ENCODE measurements at places on chromosomes 5 and 9. TPM values are rescaled to one million over a fixed set of nuclear protein-coding genes. Genes with fewer than 3 reads are reported as not detected.

- H3K27ac ChIP-seq: no peak overlapping the region
- H3K36me3 ChIP-seq: no peaks in the 10 kb centered on the region
- H3K4me3 ChIP-seq: no peak overlapping the region
- no peak for DNase-seq
- peaks cover 5% of the 10 kb centered on the region for H3K4me1 ChIP-seq
- H3K27me3 ChIP-seq: no peaks in the 10 kb centered on the region
Observed at GRCh38 chr5:11854936-11855335, 49.3 kb downstream of the CTNND2 start.

DNA sequence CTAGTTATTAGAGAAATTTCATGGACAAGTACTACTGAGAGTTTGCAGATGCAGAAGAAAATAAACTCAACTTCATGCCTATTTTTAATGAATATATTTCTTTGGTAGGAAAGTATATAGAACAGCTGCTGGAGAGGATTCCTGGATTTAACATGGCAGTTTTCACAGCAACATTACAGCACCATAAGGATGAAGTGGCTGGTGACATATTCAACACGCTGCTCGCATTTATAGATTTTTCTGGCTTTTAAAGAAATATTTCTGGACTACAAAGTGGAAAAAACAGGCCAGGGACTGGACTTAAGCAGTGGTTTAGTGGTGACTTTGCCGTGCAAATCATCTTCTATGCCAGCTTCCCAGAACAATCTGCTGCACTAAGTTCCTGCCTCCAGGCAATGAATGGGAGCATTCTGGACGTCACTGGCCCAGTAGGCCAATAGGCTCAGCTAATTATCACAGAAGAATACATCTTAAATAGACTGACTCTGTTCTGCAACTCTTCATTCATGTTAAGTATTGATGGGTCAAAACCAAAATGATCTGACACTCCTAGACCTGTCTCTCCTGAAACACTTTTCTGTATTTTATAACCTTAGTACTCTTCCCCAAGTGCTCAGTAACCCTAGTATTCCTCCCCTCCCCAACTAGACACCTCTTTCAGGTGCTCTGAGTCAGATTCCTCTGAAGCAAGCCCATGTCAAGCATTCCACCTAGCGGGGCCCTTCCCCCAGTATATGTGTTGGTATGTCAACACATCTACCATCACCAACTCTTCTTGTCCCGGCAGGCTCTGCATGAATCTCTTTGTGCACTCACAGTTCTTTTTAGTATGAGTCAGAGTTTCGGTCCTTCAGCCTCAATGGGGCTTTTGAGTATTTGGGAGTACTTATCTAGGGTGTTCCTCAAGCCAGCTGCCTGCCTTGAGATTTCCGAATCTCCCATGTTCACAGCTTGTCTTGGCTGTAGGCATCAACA, 625.5 kb downstream of the CHSY3 start:
- no peak overlapping the region for H3K4me3 ChIP-seq
- peaks cover 7% of the 10 kb centered on the region for H3K4me1 ChIP-seq
- no peaks in the 10 kb centered on the region for H3K36me3 ChIP-seq
- DNase-seq: no peak
- H3K27ac ChIP-seq: no peak overlapping the region
- no peaks in the 10 kb centered on the region for H3K27me3 ChIP-seq

DNA sequence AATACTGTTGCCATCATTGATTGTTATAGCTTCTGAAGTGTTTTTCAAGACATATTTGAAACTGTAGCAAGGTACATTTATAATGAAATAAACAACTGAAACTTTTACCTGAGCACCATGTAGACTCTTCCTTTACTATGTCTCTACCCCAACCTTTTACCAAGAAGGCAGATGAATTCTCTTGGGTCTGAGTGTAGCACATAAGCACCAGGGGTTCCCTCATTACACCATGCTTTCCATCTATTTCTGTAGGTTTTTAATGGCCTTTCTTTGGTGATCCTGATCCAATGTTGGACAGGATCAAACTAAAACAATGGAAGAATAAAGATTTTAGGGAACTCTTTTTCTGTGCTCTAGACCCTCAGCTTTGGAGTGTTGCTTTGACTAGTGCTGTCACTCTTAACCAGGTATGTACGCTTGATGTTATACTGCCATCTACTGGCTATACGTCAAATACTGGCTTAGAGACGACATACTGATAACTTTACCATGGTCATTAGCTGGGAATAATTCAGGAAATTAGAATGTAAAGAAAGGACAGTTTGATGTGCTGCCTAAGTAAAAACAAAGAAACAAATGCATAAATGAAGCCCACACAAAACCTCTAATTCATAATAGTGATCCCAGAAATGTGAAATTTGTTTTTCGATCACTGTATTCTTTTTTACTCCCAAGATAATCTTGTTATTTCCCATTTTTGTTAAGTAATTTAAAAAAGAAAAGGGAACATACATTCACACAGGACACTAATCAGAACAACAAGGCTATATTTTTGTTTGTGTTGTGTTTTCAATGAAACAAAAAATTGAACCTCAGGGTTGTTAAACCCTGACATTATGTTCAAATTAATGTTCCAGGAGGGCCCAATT, 30.7 kb downstream of the IFNW1 start:
- H3K27me3 ChIP-seq: no peaks in the 10 kb centered on the region
- DNase-seq: peak; percentile 75
- no peak overlapping the region for H3K4me3 ChIP-seq

Gene TMEM203
- 57.3 TPM for total RNA-seq

- H3K4me3 ChIP-seq: no peak overlapping the region
- H3K27ac ChIP-seq: no peak overlapping the region
- H3K4me1 ChIP-seq: no peaks in the 10 kb centered on the region
- no peaks in the 10 kb centered on the region for H3K27me3 ChIP-seq
Observed at GRCh38 chr5:100706776-100707175, 171.6 kb downstream of the FAM174A start.

GRCh38 chr5:173671121-173671949, 54.9 kb upstream of the BOD1 start:
- H3K4me1 ChIP-seq: no peaks in the 10 kb centered on the region
- H3K27ac ChIP-seq: no peak overlapping the region
- H3K36me3 ChIP-seq: no peaks in the 10 kb centered on the region
- H3K4me3 ChIP-seq: no peak overlapping the region

Gene TLX3
- total RNA-seq: 6.9 TPM

DNA sequence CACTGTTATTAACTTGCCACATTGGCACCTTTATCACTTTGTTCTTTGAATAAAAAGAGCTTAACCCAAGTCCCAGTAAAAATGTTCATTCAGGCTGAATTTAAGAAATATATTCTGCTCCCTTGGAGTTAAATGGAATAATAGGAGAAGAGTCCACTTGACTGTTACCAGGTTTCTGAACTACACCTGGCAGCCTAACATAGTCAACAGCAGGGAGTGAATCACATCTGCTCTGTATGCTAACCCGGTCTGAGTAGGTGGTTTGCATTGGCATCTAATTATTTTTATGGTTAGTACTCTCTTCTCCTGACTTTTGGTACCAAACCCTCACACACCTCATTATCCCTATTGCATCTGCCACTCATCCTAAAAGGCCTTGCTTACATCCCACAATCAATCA, 86.7 kb downstream of the STK32A start:
- no peak overlapping the region for H3K27ac ChIP-seq
- H3K4me3 ChIP-seq: no peak overlapping the region
- no peak for DNase-seq
- H3K36me3 ChIP-seq: no peaks in the 10 kb centered on the region
- no peaks in the 10 kb centered on the region for H3K27me3 ChIP-seq

DNA sequence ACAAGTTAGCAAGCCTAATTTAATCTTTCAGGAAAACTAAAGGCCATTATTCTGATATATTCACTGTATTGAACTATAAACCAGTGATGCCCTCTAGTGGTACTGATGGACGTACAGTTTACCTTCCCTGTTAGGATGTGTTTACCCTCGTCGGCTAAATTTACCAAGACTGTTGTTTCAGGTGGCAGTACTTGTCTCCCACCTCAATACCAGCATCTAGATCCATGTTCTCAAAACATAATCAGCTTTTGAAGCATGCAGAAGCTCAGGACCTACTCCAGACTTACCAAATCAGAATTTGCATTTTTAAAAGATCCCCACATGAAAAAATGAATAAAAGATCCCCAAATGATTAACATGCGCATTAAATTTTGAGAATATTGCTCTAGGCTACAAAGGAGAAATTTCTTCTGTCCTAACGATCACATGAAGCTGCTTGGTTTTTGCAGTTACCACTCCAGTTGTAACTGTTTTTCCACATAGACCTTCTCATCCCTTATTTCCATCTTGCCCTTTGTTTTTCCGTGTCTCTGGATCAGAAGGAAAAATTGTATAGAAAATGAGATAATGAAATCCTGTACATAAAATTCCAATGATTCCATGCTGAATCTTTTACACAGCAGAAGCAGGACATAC, 3.2 kb upstream of the BAAT start:
- H3K4me1 ChIP-seq: no peaks in the 10 kb centered on the region
- no peaks in the 10 kb centered on the region for H3K27me3 ChIP-seq
- peak; percentile 74 for DNase-seq

- H3K4me1 ChIP-seq: peaks cover 11% of the 10 kb centered on the region
- no peak overlapping the region for H3K4me3 ChIP-seq
- no peaks in the 10 kb centered on the region for H3K36me3 ChIP-seq
- DNase-seq: no peak
Observed at GRCh38 chr9:96871176-96871575, 16.9 kb upstream of the ZNF782 start.

- DNase-seq: peak; percentile 80
- no peaks in the 10 kb centered on the region for H3K27me3 ChIP-seq
- H3K4me1 ChIP-seq: peaks cover 12% of the 10 kb centered on the region
- H3K4me3 ChIP-seq: no peak overlapping the region
Observed at GRCh38 chr9:114677418-114677817, 4.6 kb downstream of the TEX48 start.

DNA sequence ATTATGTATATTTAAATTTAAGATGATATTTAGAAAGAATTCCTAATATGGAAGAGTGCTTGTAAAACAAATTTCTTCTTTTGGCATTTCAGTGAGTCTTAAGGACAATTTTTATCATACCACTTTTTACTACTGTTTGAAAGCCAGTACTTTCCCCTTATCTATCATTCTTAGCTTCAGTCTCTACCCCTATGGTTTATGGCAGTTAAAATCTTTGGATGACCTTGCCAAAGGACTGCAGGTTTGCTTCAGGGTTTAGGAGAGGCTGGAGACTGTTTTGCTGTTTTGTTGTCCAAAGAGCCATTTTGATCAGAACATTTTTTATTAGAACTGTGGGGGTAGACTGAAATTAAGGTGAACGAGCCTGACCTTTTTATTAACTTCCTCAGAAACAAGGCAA, 30.8 kb downstream of the SLC38A9 start:
- no peak overlapping the region for H3K4me3 ChIP-seq
- H3K27me3 ChIP-seq: no peaks in the 10 kb centered on the region
- no peak overlapping the region for H3K27ac ChIP-seq
- no peaks in the 10 kb centered on the region for H3K36me3 ChIP-seq
- DNase-seq: no peak

DNA sequence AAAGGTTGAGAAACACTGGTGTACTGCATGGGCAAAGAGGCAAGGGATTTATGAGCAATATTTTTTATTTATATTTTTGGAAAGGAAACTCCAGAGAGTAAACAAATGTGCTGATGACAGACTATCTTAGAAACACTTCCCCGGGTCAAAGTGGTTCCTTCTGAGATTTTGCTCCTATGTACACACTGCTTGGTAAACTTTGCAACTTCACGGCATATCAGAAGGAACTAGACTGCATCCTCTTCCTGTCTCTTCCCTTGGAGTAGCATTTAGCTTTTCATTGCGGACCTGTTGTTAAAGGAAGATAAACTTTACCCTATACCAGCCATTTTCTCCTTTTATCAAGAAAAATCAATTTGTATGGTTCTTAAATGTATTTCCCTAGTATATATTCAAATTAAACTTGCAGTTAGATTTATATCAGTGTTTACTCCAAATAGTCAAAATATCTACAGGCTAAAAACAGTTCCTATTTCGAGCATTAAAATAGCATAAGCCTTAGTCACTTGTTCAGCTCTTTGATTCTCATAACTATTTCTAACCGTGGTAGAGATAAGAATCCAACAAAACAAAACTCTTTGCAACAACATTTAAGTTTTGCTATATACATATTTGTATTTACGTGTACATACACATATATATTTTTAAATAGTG, 48.0 kb upstream of the LRRC19 start:
- no peak for DNase-seq
- H3K4me1 ChIP-seq: no peaks in the 10 kb centered on the region
- no peak overlapping the region for H3K4me3 ChIP-seq
- no peaks in the 10 kb centered on the region for H3K27me3 ChIP-seq

Gene TOR1A
- 45.6 TPM for total RNA-seq

Data from SJCRH30 (cell line).